HFF-Myc (cell line): ENCODE measurements at places on chromosomes 6 and 20.

DNA sequence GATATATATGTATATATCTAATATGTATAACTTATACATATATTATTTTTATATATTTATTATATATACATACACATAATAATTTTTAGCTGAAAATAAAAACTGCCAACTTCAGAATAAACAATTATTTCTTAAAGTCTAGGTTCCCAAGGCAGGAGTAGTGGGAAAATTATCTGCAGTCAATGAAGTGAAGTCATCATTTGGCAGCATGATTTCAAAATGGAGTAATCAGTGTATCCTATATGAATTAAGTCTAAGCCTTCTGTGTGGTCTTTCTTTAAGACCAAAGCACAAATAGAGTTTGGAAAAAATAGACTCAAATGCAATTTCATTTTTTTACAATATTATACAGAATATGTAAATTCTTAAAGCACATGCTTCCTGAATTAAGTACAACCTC, 251.0 kb downstream of the SAMD5 start:
- DNase-seq = no peak

DNA sequence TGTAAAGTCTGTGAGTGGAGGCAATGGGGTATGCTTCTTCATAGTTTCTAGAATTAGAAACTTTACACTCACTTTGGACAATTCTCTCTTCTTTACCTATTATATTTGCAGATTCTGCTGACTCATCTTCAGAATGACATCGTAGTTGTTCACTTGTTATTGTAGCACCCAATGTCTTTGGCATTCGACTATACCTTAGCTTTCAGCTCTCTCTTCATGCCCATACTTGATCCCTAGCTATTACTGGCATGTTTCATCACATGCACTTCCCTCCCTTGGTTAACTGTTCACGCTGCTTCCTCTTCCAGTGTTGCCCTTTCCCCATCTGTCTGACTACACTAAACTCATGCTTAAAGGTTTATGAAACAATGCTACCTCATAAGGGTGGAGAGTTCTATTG, 298.1 kb upstream of the TCF21 start:
- no peak for DNase-seq

DNA sequence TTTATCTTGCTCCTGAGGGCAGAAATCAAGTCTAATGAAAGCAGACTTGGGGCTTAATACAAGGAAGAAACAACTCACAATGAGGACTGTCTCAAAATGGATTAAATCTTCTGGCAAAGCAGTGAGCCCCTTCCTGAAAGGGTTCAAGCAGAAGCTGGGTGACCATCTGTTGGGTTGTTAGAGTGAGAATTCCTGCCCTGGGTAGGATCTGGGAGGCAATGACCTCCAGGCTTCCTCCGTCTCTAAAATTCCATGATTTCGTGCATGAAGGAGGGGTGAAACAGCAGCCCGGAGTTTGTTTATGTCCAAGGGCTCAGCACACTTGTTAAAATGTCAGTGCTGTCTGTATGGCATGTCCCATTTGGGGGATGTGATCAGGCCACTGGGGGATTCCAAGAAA, 64.0 kb upstream of the KCNK16 start:
- DNase-seq = no peak

DNA sequence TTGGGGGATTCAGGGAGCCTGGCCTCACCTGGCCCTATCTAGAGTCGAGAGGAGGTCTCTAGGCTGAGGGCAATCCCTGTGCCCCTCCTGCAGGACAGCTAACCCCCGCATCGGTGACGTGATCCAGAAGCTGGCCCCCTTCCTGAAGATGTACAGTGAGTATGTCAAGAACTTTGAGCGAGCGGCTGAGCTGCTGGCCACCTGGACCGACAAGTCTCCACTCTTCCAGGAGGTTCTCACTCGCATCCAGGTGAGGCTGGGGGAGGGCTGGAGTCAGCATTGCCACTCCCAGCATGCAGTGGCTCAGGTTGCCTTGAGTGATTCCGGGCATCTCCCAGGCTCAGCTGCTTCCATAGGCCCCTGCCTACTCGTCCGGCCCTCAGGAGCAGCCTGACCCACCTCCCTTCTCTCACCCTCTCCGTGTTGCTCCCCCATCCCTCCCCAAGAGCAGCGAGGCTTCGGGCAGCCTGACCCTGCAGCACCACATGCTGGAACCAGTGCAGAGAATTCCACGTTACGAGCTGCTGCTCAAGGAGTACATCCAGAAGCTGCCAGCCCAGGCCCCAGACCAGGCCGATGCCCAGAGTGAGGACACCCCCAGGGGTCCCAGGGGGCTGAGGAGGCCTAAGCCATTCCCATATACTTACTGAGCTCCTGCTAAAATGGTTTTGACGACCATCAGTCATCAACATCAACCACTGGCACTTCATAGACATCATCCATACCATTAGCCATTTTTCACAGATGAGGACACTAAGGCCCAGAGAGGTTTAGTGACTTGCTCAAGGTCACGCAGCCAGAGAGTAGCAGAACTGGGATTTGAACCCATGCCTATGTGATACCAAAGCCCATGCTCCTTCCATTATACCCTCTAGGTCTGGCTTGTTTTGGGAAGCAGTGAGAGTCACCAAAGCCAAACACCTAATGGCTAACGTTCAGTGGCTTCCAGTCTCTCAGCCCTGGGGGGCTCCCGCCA, 8.3 kb downstream of the FGD2 start:
- no peak for DNase-seq

DNA sequence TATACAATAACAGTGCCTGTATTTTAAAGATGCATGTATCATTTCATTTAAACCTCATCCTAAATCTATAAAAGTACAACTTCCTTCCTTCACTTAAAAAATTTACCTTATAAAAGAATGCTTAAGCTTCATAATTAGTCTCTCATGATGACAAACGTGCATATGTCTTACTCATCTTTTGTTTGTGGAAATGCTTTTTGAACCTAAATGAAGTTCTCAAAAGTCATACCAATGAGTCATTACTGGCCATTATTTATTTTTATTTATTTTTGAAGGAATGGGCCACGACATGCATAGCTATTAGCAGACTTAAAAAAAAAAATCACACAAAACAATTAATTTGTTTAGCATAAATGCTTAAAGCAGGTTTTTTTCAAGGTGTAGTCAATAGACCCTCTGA, 3.7 kb downstream of the TFB1M start:
- no peak for DNase-seq

DNA sequence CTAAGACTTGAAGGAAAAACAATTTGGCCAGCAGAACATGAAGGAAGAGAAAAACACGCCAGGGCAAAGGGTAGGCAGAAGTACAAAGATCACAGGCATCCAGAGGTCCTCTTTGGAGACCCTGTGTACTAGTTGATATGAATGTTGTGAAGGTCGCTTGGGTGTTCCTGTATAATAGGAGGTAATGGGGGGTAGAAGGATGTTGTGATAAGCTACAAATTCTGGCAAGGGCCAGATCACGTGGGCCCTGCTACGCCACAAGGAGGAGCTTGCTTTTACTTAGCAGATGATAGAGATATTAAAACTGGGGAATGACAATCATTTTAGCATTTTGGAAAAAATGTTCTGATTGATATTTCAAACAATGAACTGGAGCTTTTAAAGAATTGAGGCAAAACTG, 878 bp upstream of the HLA-DMA start:
- DNase-seq = no peak

DNA sequence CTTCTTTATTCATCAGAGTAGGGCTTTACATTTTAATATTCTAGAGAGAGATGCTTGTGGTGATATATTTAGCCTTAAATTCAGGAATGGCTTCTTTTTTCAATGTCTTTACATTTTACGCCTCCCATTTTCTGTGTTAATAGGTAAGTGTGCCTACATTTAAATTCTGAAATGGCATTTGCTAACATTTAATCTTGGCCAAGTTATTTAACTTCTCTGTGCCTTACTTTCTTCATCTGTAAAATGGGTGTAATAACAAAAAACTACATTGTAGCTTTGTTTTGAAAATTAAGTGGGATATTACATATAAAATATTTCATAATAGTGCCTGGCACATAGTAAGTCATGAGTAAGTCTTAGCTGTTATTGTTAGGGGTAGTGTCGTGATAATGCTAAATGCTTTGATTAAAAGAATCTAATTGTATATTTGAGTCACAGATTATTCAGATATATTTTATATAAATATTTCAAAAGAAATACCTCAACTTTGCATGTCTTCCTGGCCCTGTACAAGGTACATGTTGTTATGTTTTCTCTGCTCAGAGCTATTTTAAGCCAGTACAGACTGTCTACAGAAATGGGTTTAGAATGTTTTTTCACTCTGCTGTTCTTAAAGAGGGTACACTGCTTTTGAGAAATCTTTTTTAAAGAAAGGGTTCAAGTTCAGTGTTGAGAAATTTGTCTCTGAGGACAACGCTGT, 18.8 kb downstream of the CARMIL1 start:
- DNase-seq = no peak

- DNase-seq = no peak
These were observed 56.3 kb upstream of the ENTPD6 start for GRCh38 chr20:25139029-25139705.

GRCh38 chr20:25160467-25160866, 35.0 kb upstream of the ENTPD6 start:
- no peak for DNase-seq

- no peak for DNase-seq
These were observed 5.4 kb upstream of the RAB44 start for GRCh38 chr6:36692220-36692619.

DNA sequence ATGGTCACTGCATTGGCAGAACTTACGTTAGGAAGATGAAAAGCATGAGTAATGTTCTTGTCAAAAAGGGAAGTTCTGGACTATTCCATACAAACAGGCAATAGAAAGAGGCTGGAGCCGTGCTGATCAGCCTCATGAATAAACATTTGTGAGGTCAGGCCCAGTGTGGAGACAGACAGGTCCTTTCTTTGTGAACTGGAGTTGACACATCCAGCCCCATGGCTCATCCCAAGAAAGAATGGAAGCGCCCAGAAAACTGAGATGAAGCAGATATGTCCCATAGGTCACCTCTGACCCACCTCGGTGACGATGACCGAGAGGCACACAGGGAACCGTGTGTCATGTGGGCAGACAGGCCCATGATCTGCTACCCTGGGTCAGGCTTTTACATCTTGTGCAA, 276.0 kb upstream of the SGK1 start:
- DNase-seq = no peak

DNA sequence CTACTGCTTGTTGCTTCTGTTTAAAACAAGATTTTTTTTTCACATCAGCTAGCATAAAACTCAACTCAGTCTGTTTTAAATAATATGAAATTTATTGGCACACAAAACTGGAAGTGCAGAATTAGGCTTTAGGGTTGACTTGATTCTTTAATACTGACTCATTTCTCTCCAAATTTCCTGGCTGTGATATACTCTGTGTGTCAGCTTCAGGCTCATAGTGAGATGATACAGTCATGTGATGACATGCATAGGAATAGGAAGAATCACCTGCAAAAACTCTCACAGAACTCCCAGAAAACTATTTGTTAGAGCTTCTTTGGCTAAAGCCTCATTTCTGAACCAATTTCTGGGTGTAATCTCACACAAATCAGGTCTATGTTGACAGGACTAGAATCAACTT, 1068.0 kb upstream of the EPHA7 start:
- DNase-seq = no peak

- DNase-seq = no peak
These were observed 150.2 kb upstream of the OGFRL1 start for GRCh38 chr6:71138376-71138775.

DNA sequence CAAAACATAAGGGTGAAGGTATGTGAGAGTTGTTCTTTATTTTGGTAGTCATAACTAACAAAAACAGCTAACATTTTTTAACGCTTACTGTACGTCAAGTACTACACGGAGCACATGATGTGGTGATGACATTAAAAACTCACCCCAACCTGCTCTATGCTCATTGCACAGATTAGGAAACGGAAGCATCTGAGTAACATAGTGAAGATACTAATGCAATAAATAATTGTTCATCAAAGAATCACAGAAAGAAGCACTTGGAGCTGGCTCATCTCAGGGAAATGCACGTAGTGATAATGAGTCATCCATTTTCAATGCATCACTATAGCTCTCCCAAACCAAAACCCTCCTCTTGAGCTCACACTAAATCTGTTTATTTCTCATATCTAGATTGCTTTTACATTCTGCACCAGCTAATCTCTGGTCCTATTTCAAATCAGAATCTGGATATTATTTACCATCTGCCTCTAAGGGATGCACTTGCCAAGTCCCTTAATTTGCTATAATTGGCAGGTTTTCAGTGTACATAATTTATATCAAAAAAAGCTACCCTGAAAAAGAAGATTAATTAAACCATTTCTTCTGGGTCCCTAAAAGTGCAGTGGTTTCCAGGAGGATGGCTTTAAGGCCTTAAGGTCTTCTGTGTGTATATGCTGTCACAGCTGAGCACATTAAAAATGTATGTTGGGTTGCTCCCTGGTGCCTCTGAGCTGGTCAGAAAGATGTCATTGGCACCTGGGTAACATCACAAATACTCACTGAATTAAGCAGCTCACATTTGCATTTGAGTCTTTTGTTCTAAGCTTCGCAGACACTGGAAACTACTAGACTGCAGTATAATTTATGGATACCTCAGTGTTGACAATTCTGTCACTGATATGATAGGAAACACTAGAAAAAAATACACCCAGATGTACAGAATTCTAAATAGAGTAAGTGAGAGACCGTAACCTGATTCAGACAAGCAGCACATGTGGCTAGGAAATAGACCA, 677.4 kb upstream of the CITED2 start:
- DNase-seq = peak; percentile 93

GRCh38 chr20:61643656-61644377, 391.8 kb downstream of the CDH4 start:
- no peak for DNase-seq

GRCh38 chr20:48390981-48391380, 436.8 kb downstream of the PREX1 start:
- no peak for DNase-seq

- no peak for DNase-seq
These were observed 356.4 kb downstream of the CDH4 start for GRCh38 chr20:61608275-61609085.

DNA sequence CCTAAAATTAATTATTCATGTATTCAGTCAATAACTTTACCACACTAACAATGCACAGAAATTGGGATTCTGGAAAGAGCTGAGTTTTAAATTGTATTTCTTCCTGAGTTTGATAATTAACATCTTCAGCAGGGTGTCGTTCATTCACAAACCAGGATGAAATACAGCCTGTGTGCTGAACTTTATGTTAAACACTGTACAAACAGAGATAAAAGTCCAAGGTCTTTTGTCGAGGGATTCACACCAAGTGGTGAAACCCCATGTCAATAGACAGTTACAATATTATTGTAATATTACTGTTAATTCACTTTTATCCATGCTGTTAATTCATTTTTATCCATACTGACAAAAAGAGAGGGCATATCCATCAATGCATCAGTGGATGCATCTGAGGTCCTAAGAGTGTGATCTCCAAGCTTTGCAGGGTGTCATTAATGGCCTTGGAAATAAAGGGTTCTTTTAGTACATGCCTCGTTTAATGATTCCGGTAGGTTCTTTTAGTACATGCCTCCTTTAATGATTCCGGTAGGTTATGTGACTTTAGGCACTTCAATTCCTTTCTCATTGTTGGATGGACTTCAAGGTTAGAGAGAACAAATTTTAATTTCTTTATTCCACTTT, 234.3 kb downstream of the PLCB1 start:
- DNase-seq = no peak

- DNase-seq = no peak
These were observed 84.5 kb downstream of the PSMG4 start for GRCh38 chr6:3343089-3343883.
